ENCODE measurements at places on chromosomes 16 and 17.
A peak's percentile ranks its signal among the peaks of the same experiment; 100 is the strongest.

GRCh38 chr17:28717578-28718332 is at the start of gene RAB34:
TSS of gene RAB34 (minus strand) at chr17:28717868. CDS start at chr17:28717266, 602 bp downstream.
- DNase-seq: peak; percentile 75

GRCh38 chr17:80110927-80111701 is 9.7 kb downstream of the GAA start:
- DNase-seq: no peak

GRCh38 chr16:77585379-77586251 is 136.7 kb upstream of the NUDT7 start:
- DNase-seq: no peak

- DNase-seq: no peak
Measured at GRCh38 chr17:35949401-35949800, 5.9 kb upstream of the LYZL6 start.

- DNase-seq: no peak
Measured at GRCh38 chr16:31461201-31461920, 2.1 kb downstream of the ARMC5 start.

DNA sequence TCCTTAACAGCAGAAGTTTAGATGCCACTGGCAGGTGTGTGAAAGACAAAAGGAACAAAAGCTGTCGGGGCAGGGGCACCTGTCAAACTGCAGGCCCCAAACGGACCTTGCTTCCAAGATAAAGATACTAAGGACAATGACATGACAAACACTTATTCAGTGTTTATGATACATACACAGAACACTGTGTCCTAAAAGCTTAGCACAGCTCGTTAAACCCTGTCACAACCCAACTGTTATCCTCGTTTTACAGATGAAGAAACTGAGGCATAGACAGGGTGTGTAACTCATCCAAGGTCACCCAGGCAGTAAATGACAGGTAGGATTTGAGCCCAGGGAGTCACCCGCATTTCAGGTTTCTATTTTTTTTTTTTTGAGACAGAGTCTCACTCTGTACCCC is 9.6 kb downstream of the SDK2 start:
- DNase-seq: no peak

DNA sequence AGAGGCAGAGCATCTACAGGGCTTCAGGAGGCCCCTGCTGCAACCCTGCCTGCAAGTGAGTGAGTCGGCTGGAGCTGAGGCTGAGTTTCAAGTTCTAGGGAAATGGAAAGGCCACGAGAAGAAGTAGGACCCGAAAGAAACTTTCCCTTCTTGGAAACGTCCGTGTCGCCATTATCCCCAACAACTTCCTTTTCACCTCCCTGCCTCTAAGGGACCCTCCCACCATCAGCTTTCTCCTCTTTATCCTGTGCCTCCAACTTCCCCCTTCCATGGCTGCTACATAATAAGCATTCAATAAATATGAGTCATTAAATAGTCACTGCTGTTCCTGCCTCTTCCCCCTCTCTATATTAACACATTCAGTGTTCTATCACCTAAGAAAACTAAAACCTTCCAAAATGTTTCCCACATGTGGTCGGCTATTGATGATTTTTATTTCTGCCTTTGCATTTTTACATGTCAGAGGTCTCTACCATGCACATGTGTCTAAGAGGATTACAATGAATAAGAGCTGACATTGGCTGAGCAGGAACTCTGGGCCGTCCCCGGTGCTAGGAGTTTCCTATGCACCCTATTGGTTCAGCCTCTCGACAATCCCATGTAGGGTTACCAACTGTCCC is 115.9 kb upstream of the TNRC6C start:
- no peak for DNase-seq

- DNase-seq: no peak
Measured at GRCh38 chr17:16419074-16419928, 3.9 kb downstream of the TRPV2 start.

GRCh38 chr16:61797961-61798507 is 238.2 kb downstream of the CDH8 start:
- no peak for DNase-seq

DNA sequence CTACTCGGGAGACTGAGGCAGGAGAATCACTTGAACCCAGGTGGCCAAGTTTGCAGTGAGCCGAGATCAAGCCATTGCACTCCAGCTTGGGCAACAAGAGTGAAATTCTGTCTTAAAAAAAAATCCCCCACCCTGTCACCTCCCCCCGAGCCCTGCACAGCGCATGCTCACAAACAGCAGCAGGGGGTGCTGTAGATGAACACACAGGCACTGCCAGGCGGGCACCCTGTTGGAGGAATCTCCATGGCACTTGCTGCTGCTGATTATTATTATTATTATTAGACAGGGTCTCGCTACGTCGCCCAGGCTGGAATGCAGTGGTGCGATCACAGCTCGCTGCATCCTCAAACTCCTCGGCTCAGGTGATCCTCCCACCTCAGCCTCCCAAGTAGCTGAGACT is 24.6 kb downstream of the FZD2 start:
- DNase-seq: no peak

DNA sequence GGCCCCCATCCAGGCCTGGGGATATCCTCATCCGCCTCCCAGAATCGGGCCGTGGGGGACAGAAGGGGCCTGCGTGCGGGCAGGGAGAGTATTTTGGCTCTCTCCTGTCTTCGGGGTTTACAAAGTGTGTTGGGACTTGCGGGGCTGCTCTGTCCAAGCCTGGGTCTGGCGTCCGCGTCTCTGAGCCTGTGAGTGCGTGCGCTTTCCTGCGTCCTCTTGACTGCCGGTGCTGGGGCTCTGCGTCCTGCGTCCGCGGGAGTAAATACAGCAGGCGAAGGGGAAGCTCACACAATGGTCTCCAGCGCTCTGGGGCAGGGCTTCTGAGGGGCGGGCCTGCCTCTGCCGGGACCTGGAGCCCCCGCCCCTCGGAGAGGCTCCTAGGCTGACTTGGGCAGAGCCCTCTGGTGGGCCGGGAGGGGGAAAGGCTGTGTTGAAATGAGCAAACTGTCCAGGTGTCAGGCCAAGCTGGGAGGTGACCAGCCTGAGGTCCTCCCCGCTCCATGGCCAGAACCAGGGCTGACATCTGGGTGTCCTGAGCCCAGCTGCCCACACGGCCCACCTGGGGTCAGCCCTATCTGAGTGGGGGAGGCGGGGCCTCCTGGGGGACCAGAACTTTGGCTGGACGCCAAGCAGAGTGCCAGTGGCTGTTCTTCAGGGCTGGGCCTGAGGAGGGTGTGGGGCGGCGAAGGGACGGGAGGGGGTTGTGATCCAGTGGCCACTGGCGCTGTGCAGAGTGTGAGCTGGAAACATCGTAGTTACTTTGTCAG is 233.6 kb downstream of the SEC14L1 start:
- DNase-seq: no peak

GRCh38 chr17:55612691-55613141 is 101.5 kb upstream of the SMIM36 start:
- no peak for DNase-seq

DNA sequence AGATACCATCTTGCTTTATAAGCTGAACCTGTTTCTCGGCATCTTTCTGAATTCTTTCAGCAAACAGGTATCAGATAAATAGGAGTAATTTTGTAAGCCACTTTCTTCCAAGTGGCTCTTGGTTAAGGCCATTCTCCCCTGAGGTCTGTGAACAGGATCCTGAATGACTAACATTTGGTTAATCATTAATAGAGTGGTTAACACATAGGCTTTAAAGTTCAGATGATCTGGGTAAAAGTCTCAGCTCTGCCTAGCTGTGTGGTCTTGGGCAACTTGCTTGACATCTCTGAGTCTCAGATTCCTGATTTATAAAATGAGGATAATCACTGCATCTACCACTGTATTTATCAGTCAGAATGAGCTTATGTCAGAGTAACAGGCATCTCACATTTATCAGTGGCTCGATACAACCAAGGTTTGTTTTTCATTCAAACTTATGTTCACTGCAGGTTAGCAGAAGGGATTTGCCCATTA is 44.4 kb upstream of the ANKFN1 start:
- no peak for DNase-seq
